SJSA1 (cell line): ENCODE measurements at places on chromosomes 3 and 15. TPM values are rescaled to one million over a fixed set of nuclear protein-coding genes. Genes with fewer than 3 reads are reported as not detected.

The ETV5 gene
- 26.5 and 33.0 TPM in 2 replicates for total RNA-seq

DNA sequence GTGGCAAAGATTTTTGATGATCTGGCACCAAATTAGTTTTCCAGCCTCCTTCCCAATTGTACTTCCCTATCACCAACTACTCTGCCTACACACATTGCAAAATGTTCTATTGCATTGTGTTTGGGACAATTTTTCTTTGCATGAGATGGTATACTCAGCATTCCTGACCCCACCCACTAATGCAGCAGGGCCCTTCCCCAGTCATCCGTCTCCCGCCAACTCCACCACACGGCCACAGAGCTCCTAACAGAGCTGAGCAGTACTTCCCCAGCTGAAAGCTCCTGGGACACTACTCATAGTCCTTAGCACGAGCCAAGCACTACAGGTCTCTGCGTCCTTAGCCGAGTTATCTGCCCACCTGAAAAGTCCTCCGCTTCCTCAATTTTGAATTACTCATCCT, 34.2 kb downstream of the TXNRD3 start:
- no peak for DNase-seq

DNA sequence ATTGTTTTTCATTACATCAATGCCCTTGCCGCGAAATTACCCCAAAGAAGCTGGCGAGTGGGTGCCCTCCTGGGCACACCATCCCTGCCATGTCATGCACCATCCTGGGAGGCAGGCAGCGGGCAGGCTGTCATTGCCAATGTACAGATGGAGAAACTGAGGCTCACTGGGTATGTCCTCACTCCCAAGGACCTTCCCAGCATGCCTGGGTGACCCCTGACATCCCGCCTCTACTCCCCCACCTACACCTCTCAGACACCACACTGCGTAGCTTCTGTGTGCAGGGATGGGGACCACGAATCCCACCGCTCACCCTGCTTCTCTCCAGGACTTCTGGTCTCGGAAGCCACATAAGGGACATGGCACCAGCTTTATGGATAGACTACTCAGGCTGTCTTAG, 41.0 kb upstream of the SLC41A3 start:
- DNase-seq, result no peak

The SNTN gene
- total RNA-seq, result not detected in 2 replicates
